ENCODE measurements at places on chromosomes 12 and 14. TPM values are rescaled to one million over a fixed set of nuclear protein-coding genes. Genes with fewer than 3 reads are reported as not detected.

Gene GALNT9
- total RNA-seq: 0.29 TPM

Gene DPPA3
- not detected for total RNA-seq

Gene MYG1
- 58.1 TPM for total RNA-seq

Gene C3AR1
- not detected for total RNA-seq

Gene PLEKHG7
- not detected for total RNA-seq
